Stimulated activated CD4-positive, alpha-beta T cell treated with anti-CD3 and anti-CD28 coated beads, TNF-alpha, amount 100 ng/mL, for 48 hours (primary cell): ENCODE measurements at places on chromosomes 6 and 20.

GRCh38 chr6:89675949-89676748, 37.6 kb upstream of the LYRM2 start:
- DNase-seq, result no peak

DNA sequence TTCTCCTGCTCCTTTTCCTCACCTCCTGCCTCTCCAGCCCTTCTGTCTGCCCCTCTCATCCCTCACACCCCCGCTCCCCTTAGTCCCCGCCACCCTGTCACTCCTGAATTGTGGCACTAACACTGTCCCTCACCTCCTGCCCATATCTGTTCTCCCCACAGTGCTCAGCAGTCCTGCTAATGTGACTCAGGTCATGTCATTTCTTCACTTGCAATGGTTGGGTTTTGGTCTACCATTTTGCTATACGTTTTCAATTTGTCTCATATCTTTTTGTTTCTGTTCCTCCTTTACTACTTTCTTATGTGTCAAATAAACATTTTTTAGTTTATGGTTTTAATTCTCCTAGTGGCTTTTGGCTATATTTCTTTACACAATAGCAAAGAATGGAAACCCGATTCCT, 1.3 kb upstream of the HLA-B start:
- no peak for DNase-seq

DNA sequence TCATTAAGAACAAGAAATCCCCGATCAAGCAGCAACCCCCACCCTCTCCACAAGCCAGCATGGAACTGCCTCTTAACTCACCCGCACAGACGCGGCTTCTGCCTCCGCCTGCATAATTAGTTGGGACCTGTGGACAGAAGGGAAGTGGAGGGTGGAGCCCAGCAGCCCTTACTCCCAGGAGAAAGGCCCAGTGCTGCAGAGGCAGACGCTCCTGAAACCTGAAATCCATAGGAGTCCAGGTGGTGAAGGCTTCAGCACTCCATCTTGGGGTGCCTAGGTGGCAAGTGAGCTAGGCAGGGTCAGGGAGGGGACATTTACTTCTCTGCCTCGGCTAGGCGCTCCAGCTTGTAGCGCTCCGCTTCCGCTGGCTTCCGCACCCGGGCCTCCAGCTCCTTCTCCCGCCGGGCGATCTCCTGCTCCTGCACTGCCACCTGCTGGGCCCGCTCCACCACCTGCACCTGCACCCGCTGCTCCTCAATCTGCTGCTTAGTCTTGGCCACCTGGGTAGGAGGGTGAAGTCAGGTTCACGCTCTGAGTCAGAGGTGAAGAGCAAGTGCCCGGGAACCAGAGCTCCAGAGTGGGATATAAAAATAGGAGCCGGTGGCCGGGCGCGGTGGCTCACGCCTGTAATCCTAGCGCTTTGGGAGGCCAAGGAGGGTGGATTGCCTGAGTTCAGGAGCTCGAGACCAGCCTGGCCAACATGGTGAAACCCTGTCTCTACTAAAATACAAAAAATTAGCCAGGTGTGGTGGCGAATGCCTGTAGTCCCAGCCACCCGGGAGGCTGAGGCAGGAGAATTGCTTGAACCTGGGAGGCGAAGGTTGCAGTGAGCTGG, 10.7 kb downstream of the TUBB start:
- peak; percentile 85 for DNase-seq

GRCh38 chr6:24064106-24064505, 61.9 kb upstream of the NRSN1 start:
- no peak for DNase-seq

DNA sequence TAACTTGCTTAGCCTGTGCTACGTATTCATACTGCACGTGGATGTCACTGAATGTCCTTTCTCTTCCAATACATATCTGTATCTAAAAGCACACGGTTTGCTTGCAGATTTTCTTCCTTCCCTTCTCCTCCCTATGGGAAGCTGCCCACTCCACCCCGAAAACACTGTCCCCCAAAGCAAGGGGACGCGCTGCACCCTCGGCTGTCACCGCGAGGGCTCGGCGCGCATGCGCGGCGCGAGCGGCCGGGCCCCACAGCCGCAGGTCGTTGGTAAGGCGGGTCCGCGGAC, 659 bp downstream of the TMX4 start:
- DNase-seq, result peak; percentile 56

DNA sequence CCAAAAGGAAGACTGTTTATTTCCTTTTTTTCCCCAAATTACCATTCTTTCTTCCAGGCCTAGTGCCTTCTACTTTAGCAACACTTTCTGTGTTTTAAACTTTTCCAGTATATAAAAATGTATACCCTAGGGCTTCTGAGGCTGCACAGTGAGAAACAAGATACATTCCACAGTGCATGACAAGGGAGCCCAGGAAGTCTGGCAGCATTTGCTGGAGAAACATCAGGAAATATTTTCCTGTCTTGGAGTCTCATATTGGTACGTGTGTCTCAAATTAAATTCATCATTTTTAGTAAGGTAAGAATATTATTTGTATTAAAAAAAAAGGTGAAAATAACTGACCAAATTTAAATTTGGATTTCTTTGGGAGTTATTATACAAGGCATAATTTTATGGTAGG, 662.6 kb downstream of the RFPL4B start:
- no peak for DNase-seq

- DNase-seq, result no peak
These were observed 777.6 kb upstream of the HS3ST5 start for GRCh38 chr6:115120391-115120790.

- no peak for DNase-seq
These were observed 362.3 kb downstream of the MAFB start for GRCh38 chr20:40326784-40327183.

GRCh38 chr6:163384510-163384909, 30.0 kb upstream of the QKI start:
- DNase-seq, result no peak

DNA sequence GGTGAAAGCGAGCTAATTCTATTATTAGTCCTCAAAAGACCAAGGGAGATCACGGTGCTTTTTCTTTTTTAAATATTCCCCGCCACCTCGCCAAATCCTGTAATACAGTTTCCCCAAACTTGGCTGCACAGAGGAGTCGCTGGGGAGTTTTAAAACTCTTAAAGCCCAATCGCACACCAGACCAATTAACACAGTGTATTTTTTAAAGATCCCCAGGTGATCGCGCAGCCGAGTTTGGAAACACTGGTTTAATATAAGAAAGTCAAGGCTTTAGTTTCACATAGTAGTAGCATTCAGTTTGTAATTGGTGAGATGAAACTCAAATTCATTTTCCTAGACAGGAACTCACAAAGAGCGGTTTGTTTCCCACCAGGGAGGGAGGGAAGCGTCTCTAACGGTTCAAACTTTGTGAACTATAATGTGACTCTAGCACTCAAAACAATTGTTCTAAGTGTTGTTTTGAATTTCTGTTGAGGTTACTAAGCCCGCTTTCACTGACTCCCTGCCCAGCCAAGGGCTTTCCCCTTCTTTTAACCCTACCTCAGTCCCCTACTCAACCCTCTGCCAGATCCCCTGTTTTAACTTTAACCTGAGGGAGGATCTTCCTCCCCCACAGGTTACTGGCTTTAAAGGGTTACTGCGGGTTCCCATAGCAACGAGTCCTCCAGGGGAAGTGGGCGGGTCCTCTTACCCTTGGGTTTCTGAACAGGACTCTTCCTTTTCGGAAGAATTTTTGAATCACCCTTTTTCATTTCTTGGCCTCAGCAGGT, 25.7 kb upstream of the BTBD3 start:
- peak; percentile 8 for DNase-seq

- no peak for DNase-seq
These were observed 5.6 kb upstream of the KLHL31 start for GRCh38 chr6:53671111-53671510.

DNA sequence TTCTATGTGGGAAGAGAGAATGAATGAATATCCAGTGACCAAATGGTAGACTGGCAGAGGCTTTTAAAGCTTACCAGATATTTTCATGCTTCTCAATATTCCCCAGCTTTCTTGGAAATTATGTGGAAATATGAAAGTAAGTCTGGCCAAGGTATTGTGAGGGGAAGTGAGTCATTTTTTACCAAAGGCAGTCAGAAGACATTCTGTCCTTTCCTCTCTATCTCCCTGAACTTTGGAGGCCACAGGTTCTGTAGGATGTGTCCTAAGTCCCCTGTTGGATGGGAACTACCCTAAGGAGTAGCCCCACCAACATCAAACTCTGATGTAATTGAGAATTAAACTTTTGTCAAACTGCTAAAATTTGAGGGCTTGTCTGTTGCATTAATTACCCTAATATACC, 593.8 kb upstream of the NRSN1 start:
- DNase-seq, result no peak

DNA sequence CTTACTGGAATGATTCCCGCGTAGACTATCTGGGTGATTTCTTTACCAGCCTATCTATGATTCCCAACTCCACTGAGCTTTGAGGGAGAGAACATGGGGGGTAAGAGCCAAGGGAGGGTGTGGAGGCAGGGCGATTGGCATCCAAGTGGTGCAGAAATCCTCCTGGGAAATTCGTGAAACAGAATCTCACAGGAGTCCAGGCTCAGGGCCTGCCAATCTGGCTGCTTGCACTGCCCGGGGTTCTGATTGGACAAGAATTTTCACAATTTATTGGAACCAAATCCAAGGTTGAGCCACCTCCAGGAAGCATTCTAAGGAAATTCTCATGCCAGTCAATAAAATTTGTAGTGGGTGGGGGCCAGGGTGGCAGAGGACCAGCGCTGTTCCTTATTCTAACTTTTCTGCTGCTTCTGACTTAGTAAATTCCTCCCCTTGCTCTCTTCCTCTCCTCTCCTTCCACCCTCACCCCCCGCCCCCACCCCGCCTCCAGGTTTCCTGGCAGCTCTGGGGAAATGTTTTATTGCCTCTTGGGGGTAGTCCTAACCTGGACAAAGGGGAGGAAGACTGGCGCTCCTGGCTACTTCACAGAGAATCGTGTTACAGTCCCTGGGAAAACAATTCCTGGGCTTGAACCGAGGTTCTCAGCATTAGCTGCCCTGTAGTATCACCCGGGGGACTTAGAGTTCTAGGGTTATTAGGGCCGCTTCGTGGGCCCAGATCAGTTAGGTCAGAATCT, 3.1 kb downstream of the BMP6 start:
- no peak for DNase-seq

GRCh38 chr6:168428863-168429262, 12.1 kb upstream of the SMOC2 start:
- DNase-seq, result no peak

GRCh38 chr6:4510317-4510716, 265.9 kb upstream of the CDYL start:
- DNase-seq, result no peak

GRCh38 chr6:91704531-91704930, 1117.7 kb upstream of the MAP3K7 start:
- DNase-seq, result no peak

DNA sequence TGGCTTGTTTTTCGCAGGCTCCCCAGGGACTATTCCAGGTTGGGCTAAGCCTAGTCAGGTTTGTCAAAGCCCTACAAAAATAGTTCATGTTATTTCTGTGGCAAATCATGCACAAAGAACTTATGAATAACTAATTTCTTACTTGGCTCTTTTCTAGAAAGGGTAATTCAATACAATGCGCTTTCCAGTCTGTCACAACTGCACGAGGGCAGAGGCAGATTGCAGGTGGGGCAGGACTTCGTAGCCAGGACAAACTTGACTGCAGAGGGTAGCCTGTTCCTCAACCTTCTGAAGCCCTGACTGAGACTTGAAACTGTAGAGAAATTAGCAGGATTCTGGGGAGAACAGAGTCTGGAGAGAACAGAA, 253.5 kb downstream of the QKI start:
- no peak for DNase-seq

DNA sequence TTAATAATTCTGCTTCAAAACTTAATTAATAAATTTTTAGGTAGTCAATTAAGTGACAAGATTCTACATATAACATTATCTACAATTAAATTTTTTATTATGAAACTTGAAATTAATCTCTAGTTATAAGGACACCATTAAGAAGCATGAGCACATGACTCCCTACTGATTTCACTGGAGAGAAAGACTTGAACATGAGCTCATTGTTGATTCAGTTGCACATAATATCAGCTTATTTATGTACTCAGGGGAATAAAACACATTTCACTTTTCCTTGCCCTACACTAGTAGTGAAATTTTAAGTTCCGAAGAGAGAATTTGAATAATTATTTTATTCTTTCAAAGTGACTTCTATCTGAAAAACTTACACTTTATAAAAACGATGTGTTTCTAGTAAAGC, 370.2 kb upstream of the EPHA7 start:
- DNase-seq, result no peak

DNA sequence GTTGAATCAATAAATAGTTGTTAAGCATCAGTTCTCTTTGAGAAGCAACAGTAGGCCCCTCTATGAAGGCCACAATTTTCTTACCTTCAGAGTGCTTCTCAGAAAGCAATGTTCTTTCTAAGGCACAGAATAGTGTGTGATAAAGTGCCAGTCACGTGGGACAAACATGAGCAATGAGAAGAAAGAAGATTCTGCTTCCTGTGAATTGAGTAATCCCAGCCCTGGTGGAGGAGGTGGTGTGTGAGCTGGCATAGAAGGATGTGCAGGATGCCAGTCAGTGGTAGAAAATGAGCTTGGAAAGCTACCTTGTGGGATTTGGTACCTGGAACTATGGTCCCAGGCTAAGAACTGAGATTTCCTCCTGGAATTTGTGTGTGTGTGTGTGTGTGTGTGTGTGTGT, 21.7 kb downstream of the KIZ start:
- DNase-seq, result no peak

DNA sequence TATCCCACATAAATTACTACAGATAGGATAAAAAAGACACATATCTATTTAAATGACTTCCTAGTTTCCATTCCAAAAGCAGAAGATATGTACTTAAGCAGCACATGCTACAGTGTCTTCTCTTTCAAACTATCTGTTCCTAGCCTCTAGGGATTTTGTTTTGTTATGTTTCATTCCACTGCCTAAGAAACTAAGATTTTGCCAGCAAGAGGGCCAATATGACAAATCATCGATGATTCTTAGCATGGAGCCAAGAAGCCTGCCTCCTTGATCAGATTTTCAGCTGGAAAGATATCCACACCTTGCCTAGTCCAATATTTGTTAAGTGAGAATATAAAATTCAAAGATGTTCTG, 7.0 kb downstream of the SNX5 start:
- DNase-seq, result no peak

- DNase-seq, result no peak
These were observed 45.3 kb upstream of the RAB32 start for GRCh38 chr6:146498309-146498708.

DNA sequence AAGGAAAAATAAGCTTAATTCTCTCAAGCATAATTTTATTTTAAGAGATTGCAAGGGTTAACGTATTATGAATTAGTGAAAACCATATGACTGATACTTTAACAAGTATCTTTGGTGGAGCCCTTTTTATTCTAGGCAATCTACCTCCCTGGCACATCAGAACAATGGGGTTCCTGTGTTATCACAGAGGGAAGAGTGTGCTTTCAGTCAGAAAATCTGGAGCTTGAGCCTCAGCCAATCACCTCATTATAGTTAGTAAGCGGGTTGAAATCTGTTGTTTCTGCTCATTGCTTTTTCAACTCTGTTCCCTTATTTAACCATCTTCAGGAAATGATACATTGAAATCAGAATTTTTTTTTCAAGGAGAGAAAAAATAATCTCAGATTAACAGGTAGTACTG, 391 bp downstream of the ADGRF1 start:
- DNase-seq, result no peak
